ENCODE measurements at places on chromosomes 13 and 19.
A peak's percentile ranks its signal among the peaks of the same experiment; 100 is the strongest.

GRCh38 chr19:32866061-32866460 is 3.5 kb downstream of the SLC7A9 start:
- DNase-seq: no peak

- no peak for DNase-seq
Observed at GRCh38 chr13:100738176-100738855, 63.7 kb upstream of the TMTC4 start.

GRCh38 chr19:39017026-39017425 is 15.3 kb downstream of the FBXO27 start:
- no peak for DNase-seq

- no peak for DNase-seq
Observed at GRCh38 chr19:47991191-47991808, 670 bp downstream of the BSPH1 start.

GRCh38 chr19:56291867-56292266 is 19.3 kb downstream of the EDDM13 start:
- DNase-seq: no peak

GRCh38 chr19:40271706-40272105 is 13.4 kb downstream of the AKT2 start:
- no peak for DNase-seq

- no peak for DNase-seq
Observed at GRCh38 chr13:30323524-30323923, 16.2 kb upstream of the KATNAL1 start.

DNA sequence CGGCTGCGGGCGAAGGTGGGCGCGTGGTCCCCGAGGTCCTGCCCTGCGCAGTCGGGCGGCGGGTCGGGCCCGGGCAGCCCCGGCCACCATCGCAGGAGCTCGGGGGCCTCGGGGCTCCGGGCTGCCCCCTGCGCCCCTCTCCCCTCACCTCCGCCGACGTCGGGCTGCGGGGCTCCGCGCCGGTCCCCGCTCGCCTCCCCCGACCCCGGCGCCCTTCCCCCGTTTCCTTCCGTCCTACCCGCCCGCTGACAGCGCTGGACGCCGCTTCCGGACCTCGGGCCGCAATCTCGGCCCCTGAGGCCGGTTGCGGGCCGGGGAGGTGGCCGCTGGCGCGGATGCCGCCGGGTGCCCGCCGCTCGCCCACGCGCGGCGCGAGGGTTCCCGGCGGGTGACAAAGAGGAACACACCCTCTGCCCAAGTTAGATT is 720 bp downstream of the FARP1 start:
- no peak for DNase-seq

DNA sequence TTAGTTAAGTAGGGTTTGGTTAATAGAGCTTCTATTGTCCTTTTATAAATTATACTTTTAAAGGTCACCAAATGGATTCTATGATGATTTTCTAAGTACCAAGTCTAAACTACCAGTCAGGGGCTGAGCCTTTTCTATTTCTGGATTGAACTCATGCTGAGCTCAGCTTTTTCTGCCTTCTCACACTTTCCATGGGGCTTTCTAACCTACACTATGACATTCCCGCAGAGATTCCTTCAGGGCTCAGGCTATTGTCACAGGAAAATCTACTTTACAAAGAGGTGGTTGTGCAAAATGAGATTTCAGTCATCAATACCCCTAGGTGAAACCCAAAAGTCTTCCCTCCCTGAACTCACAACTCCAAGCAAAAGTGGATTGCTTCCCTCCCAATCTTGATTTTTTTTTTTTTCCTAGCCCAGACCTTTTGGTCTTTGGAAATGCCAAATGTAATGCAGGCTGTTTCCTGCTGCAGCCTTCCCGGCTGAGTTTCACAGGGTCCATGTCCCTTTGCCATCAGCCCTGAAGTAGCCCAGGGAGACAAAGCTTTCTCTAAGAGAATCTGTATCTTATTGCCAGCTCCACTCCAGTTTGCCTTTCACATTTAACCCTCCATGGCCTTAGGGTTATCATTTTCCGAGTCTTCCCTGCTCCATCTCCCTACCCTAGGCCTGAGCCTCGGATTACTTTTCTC is 13.6 kb downstream of the C13orf42 start:
- DNase-seq: no peak

DNA sequence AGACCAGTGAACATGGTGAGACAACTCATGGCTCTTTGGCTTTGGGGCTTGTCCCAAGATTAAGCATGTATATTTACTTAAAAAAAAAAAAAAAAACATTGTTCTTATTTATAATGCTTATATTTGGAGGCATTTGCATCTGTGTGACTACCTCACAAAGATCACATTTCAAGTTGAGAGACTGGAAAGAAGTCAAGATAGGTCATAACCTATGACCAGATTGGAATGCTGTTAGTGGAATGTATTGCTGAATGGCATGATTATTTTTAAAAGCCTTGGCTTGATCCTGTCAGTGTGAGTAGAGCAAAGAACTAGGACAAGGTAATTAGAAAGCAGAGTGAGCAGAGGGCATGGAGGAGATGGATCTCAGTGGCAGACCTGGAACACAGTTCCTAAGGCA is 214.6 kb downstream of the OXGR1 start:
- no peak for DNase-seq

- no peak for DNase-seq
Observed at GRCh38 chr19:39494661-39495060, 4.1 kb upstream of the DLL3 start.

- DNase-seq: no peak
Observed at GRCh38 chr19:3538965-3539755, at the start of gene TEKTIP1. Gene TEKTIP1, plus strand, starts transcription at chr19:3539174. Its CDS starts 4 bp downstream, at chr19:3539178.

GRCh38 chr13:79392882-79393563 is 13.0 kb downstream of the RBM26 start:
- DNase-seq: peak; percentile 39

DNA sequence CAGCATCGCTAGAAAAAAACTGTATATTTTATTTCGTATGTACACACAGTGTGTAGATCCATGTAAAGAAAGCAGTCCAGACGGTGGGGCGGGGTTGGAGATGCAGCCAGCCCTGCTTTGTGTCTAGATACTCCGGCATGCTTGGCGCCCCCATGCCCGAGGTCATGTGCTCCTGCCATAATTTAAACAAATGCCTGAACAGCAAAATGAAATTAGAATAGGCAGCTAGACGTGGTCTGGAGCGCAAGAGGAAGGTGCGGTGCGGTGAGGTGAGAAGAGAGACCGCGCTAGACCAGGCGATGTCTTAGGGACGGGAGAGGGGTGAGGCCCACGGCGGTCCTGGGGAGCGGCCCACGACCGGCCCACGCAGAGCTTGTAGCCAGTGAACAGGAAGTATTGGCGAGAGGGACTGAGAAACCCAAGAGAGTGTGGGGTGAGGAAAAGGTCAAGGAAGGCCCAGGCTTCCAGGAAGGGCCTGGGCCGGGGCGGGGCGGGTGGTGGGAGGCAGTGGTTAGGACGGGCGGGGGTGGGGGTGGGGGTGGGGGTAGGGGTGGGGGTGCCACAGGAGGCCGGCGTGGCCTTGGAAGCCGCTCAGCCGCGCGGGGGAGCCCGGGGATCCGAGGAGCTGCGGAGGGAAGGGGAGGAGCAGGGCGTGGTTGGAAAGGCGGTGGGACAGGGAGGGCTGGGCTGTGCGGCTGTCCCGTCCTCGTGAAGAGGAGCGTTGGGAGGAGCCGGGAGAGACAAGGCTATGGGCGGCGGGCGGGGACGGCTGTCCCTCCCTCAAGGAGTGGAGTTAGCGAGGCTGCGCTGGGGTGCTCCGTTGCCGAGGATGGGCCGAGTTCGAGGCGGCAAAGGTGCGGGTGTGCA is 254.7 kb upstream of the SGCG start:
- DNase-seq: peak; percentile 85

- DNase-seq: no peak
Observed at GRCh38 chr13:102933523-102933922, 87.7 kb downstream of the ERCC5 start.

- no peak for DNase-seq
Observed at GRCh38 chr13:112140366-112140765, 73.4 kb downstream of the SOX1 start.

- no peak for DNase-seq
Observed at GRCh38 chr19:29499921-29500590, 25.7 kb upstream of the VSTM2B start.

DNA sequence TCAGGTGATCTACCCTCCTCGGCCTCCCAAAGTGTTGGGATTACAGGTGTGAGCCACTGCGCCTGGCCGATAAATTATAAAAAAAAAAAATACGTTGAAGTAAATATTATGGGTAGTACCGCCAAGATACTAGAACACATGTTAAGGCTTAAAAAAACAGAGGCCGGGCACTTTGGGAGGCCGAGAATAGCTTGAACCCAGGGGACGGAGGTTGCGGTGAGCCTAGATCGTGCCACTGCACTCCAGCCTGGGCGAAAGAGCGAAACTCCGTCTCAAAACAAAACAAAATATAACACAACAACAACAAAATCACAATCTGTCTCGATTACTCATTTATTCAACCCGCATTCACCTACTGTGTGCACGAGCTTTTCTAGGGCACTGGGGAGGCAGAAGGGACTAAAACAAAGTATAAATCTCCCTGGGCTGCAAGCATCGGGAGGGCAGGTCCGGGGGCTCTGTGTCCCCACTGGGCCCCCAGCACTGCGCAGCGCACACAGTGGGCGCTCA is 1.3 kb upstream of the BICRA start:
- DNase-seq: no peak

GRCh38 chr19:5974721-5975387 is 3.1 kb downstream of the RANBP3 start:
- no peak for DNase-seq

GRCh38 chr13:34816245-34816884 is 125.7 kb upstream of the NBEA start:
- DNase-seq: peak; percentile 42

DNA sequence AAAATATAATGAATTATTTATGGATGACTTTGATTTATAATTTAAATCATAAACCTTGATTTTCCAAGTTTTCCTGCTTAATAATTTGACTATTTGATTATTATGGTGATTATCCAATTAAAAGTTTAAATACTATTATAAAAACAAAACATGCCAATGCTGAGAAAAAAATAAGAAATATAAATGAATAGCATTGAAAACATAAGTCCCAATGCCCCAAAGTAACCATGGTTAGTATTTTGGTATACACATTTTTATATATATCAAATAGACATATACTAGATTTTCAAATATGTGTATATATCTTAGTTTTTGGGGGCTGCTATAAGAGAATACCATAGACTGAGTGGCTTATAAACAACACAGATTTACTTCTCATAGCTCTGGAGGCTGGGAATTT is 108.3 kb downstream of the GPC5 start:
- DNase-seq: no peak

- DNase-seq: peak; percentile 32
Observed at GRCh38 chr13:110838116-110838515, 76.8 kb downstream of the ANKRD10 start.

GRCh38 chr19:13883516-13884064 is 6.7 kb downstream of the NANOS3 start:
- no peak for DNase-seq

GRCh38 chr13:67267136-67267535 is 37.0 kb upstream of the PCDH9 start:
- no peak for DNase-seq

DNA sequence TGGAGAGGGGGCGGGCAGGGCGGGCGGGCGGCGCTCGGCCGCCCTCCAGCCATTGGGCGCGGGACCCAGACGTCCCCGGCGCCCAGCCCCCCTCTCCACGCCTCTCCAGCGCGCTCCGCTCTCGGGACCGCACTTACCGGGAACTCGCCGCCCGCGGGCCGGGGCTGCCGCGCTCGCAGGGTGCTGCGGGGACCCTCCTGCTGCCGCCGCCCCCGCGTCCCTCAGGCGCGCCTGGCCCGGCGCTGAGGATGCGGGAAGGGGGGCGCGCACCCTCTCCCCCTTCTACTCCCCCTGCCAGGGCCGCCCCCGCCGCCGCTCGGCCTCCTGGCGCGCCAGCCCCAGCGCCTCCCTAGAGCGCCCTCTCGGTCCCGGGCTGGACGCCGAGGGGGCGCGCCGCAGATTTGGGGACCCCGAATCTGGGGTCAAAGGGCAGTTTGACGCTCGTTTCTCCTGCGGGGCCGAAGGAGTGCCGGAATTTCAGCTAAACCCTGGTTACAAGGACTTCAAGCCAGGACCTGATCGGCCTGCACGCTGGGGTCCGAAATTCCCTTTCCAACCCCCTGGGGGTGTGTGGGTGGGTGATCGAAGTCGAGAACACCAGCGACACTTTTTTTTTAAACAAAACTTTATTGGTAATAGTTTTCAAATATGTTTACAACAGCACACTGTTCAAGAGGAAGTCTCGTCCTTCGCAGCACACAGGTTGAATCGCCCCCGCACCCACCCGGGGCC is 696 bp upstream of the SAMD1 start:
- DNase-seq: peak; percentile 59

Data from fibroblast of villous mesenchyme (primary cell).